ENCODE measurements at places on chromosomes 4 and X.

DNA sequence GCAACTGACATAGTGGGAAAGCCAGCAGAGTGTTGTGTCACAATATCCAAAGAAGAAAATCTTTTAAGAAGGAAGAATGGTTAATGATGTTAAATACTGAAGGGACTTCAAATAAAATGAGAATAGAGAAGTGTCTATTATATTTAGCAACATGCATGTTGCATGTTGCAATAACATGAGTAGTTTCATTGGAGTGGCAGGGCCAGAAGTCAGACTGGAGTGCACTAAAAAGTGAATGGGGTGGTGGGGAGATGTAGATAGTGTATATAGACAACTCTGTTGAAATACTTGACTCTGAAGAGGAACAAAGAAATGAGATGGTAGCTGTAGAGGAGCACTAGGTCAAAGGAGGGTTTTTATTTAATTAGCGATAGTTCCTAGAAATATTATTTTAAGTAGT is 9.5 kb upstream of the AMMECR1 start:
- no peak for DNase-seq

- no peak for DNase-seq
Measured at GRCh38 chr4:161291222-161291621, 872.6 kb downstream of the FSTL5 start.

- DNase-seq = no peak
Measured at GRCh38 chr4:2091990-2092668, 33.0 kb downstream of the NAT8L start.

DNA sequence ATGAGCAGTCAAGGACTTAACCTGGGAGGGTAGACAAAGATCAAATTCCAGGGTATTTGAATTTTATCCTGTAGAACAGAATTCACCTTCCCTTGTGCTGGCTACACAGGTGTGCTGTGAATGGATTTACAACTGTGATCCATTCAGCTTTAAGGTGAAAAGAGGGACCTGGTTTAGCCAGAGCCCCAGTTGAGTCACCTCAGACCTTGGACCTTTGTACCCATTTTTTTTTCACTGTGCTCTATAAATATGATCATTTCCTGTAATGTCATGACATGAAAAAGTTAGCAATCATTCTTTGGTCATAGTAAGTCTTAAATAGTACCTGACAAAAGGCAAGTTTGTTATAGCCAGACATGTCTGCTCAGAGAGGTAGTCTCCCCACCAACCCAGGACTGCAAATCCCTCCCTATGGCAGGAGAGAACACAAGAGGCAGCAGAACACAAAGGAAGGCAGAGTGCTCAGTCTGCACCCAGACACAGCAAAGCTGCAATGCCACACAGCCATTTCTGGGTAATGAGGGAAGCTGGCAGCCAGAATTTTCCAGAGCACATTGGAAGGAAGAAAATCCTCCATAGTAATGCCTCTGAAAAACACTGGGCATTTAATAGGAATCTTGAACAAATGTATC is 77.9 kb downstream of the CXXC4 start:
- DNase-seq = no peak

- DNase-seq = no peak
Measured at GRCh38 chr4:110799211-110799610, 176.3 kb upstream of the PITX2 start.

All from activated gamma-delta T cell treated with anti-CD3 and anti-CD28 coated beads, Interleukin-2, amount 50 U/mL, for 16 hours (primary cell).